ENCODE measurements at places on chromosomes 7 and 10.
A peak's percentile ranks its signal among the peaks of the same experiment; 100 is the strongest.

DNA sequence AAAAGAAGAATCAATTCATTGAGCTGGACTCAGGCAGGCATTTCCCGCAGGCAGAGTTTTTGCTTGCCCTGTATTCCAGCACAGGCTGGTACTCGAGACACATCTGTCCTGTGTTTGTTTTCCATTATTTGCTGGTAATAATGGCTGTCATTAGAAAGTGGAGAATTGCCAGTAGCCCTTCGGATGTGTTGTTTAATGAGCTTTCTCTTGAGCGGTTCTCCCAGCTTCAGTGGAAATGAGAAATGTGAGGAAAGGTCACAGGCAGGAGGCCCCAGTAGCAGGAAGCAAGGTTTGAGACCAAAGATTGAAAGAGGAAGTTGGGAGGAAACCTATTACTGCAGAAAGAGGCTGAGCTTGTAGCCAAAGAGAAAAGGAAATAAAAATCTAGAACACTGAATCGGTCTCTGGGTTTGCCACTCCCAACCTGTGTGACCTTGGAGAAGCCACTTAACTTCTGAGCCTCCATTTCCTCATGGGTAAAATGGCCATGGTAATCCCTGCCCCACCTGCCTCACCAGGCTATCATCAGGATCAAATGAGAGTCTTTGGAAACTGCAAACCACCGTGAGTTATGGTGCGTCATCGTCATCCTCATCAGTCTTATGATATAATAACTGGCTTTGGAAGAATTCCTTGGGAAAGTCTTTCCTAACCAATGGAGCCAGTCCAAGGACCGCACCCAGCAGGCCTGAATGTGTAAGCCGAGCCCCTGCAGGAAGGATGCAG lies 67.7 kb downstream of the TACR2 start:
- peak; percentile 100 for DNase-seq

- no peak for DNase-seq
These were observed 716.4 kb downstream of the NRG3 start for GRCh38 chr10:82591421-82591820.

DNA sequence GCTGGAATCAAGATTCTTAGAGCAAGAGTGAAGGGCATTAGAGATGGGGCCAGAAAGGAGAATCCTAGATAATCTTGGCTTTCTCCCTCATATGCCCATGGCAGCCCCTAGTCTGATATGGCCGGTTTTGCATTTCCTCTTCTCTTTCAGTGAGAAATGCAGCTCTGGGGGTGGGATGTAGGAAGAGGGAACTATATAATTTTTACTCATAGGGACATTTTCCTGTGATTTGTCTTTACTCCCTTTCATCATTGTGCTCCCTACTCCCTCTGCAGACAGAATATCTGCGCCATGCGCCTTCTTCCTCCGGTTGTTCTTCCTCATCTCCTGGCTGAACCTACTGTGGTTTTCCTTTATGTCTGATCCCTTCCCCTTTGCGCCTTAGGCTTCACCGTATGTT lies 16.8 kb upstream of the CHCHD1 start:
- DNase-seq, result no peak

- DNase-seq, result peak; percentile 5
These were observed 222.3 kb downstream of the SUGCT start for GRCh38 chr7:40356871-40357709.

DNA sequence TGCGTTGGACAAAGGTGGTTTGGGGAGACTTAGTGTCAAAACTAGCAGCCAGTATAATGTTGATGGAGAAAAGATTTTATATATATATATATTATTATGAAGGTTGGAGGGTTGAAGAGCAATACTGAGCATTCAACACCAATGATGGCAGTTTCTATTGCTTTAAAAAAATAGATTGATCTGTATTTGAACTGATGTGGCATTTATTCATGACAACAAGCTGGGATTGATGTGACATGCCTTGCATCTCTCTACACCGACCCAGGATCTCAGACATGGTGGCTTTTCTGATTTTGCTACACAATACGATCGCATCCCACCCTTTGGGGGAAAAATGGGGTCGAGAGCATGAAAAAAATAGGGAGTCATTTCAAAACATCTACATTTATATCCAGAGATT lies 175.4 kb downstream of the POU6F2 start:
- DNase-seq, result no peak

GRCh38 chr7:47394751-47395252 lies 187.1 kb downstream of the TNS3 start:
- no peak for DNase-seq

GRCh38 chr10:69180525-69181204 lies 631 bp downstream of the SUPV3L1 start:
- DNase-seq, result peak; percentile 70

GRCh38 chr7:17359610-17360009 lies 61.2 kb downstream of the AHR start:
- no peak for DNase-seq

- peak; percentile 58 for DNase-seq
These were observed 1183.9 kb upstream of the C7orf33 start for GRCh38 chr7:147406521-147407135.

Data from ELR (cell line).